ENCODE measurements at places on chromosomes 4 and X.

- no peak for DNase-seq
Observed at GRCh38 chr4:13162886-13163285, 321.3 kb downstream of the RAB28 start.

DNA sequence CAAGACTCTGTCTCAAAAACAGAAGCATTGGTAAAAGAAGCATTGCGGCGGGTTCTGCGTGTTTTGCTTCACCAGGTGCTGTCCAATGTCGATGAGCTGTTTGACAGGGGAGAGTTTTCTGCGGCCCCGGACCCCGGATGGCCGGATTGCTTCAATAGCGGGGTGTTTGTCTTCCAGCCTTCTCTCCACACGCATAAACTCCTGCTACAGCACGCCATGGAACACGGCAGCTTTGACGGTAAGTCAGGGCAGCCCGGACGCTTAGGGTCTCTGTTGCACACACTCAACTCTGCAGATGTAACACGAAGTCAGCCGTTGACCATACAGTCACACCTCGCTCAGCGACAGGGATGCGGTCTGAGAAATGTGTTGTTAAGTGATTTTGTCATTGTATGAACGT is 26.2 kb downstream of the GYG2 start:
- no peak for DNase-seq

DNA sequence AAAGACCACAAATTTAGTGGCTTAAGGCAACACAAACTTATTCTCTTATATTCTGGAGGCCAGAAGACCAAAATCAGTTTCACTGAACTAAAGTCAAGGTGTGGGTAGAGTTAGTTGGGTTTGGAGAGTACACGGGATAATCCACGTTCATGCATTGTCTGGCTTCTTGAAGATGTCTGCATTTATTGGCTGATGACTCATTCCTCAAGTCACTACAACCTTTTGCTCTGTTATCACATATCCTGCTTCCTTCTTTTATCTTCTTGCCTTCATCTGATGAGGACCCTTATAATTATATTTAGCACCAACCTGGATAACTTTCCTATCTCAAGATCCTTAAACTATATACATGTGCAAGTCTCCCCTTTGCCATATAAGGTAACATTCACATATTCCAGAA is 590.0 kb downstream of the FSTL5 start:
- no peak for DNase-seq

DNA sequence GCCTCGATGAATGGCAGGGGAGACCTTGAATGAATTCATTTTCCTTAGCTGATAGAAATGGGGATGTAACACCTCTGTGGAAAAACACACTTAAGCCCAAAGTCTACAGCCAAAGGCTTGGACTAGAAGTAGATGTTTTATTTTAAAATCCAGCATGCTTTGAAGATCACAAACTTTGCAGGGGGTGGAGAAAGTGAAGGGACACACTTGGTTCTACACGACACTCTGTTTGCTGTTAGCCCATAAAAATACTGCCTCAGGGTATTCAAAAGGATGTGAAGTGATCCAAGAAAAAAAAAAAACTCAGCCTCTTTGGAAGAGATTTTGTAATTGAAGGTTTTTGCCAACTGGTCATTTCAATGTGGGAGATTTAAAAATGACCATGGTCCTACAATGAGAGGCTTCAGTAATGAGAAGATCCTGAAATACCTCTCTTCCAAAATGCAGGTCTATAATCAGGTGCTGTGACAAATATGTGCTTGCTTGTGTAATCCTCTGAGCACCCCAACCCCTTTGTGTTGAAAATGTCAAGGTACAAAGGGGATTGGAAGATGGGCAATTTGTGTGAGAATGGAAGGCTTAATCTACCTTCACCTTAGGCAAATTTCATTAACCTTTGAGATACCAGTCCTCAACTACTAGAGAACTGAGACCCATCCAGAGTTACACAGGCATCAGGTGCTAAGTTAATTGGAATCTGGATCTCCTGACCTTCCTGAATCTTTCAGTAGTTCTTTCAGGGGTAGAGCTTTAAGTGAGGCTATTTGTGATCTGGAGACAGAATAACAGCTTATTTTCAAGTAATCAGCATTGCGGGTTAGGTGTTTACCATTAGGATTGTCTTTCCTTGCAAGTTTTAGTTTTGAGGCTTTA is 82.5 kb downstream of the HS6ST2 start:
- DNase-seq: no peak

DNA sequence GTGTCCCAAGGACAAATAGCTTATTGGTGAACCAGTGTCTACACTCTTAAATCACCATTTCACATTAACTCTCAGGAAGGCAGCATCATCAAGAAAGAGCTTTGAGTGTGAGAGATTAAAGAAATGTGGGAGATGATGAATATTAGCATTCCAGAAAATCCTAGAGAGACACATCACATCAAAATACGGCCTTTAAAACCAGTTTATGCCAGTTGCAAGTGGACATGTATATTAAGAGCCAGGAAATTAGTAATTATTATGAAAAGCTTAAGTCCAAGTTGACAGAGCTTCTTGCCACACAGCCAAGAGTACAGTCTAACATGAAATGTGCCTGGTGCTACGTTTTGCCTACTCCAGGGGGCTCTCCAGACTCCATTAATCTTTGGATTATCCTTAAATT is 503.0 kb upstream of the BOD1L1 start:
- no peak for DNase-seq

DNA sequence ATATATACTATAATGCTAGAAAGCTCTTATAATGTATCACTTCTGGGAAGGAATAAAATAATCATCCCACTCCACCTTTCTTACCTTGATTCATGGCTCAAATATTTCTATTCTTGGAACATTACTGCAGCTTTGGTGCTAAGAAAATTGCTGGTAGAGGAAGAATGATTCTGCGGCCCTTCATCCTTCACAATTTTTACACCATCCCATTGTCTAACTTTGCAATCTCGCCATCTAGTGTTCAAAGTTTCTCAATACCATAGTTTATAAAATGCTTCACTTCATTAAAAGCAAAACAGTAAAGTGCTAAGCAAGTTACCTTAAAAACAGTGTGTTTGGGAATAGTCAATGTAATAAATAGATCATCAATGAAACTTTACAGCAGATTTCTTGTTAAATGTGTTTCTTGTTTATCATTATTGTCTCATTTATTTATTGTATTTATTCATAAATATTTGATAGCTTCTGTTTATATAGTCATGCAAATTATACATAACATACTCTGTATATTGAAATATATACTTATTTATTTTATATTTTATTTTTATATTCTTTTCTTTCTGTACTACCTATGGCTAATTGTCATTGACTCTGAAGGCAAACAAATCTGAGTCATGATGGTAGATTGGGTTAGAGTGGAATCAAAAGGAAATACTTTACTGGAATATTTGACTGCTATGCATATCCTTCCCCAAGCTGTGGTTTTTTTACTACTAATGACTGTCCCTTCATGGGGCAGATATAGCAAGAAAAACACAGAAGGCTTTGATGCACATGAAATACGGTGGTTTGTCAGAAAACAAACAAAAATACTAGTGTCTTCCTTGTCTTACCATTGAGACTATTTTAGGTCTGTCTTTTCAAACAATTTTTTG is 390.7 kb downstream of the MAPK10 start:
- no peak for DNase-seq

DNA sequence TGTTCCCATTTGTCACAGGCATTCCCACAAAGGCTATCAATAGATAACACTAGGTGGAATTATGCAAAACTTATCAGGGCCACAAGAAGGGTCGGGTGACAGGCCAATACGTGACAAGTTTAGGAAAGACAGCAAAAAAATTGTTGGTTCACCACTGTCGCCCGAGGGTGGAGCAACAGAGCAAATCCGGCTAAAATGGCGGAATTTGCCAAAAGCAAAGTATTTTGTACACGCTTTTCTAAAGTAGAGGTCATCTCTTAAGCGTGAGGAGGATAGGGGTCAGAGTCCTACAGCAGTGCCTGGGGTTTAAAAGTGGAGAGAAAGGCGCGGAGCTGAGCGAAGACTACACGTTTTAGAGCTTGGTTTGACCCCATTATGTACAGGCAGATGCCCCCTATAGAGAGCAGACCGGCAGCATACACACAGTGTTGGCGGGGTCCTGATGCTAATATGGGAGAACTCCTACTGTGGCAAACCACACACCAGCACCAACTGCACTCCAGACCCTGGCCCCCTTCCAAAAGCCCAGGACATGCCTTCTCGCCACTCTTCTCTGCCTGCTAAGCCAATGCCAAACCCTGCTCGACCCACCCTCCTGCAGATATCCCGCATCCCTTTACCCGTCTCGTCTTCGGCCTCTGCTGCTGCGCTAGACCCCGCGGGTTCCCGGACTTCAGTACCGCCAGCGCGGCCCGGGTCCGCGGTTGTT is 733 bp downstream of the CCNA2 start:
- DNase-seq: peak; percentile 41

DNA sequence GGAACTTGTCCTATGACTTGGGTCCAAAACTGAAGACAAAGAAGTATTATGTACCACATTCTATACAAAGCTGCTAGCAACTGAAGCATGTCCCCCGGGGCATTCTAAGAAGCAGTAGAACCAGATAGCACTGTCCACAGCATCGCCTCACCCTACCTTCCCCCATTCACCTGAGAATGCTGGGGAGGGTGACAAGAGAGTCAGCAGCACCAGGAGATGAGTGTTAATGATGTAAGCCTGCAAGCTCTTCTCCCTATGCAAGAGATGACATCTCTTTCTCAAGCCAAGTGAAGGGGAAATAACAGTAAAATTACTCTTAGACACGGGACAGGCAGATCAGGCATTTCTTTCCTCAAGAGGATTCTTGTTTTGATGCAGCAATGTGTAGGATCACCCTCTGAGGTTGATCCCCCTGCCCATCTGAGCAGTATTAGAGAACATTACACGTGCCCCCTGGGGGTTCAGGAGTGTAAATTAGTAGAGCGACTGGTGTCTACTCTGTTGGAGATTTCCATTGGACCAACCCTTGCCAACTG is 13.9 kb upstream of the TLR1 start:
- DNase-seq: no peak

DNA sequence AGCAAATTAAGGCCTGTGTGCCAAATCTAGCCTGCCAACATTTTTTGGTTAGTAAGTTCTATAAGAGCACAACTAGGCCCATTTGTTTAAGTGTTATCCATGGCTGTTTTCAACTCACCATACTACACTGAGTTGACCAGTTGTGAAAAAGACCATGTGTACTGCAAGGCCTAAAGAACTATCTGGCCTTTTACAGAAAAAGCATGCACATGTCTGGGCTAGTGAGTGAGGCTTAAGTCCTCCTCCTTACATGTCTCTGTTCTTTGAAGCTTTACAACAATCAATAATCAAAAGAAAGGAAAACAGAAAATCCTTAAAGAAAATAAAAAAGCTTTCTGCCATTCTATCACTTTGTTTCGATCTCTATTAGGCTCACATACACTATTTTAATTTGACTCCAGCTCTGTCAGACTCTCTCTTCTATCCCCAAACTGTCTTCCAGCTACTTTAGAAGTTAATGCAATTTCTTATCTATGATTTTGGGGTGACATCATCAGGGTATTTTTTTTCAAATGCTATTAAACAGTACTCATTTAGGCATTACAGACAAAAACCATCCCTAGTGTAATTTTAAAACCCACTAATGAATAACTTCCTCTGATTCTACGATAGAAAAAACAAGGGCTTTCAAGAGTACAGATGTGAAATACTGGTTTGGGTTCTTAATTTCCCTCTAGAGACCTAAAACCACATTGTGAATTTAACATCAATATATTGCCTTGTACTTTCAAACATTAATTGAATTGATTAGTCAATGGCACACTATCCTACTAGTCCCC is 161.8 kb downstream of the MAB21L2 start:
- DNase-seq: no peak

GRCh38 chr4:124396333-124396732 is 316.2 kb downstream of the ANKRD50 start:
- DNase-seq: no peak

DNA sequence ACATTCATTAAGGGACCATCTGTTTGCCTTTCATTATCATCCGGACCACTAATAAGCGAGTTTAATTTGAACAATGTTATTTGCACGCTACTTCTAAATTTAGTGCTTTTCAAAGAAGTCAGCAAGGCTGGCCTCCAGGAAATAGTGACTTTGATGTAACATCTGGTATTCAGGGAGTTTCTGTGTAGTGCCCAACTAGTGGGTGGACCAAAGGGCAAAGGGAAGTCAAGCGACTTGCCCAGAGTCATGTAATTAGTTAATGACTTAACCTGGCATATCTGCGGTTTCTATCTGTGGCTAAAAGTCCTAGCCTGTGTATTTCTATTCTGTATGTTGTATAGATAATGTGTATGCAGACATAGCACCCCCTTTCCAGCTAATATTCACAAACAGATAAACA is 56.3 kb upstream of the LCORL start:
- no peak for DNase-seq

- DNase-seq: peak; percentile 19
Observed at GRCh38 chr4:184265546-184266351, 48.1 kb upstream of the ENPP6 start.

GRCh38 chr4:182493377-182493776 is 250.2 kb downstream of the TENM3 start:
- DNase-seq: no peak

DNA sequence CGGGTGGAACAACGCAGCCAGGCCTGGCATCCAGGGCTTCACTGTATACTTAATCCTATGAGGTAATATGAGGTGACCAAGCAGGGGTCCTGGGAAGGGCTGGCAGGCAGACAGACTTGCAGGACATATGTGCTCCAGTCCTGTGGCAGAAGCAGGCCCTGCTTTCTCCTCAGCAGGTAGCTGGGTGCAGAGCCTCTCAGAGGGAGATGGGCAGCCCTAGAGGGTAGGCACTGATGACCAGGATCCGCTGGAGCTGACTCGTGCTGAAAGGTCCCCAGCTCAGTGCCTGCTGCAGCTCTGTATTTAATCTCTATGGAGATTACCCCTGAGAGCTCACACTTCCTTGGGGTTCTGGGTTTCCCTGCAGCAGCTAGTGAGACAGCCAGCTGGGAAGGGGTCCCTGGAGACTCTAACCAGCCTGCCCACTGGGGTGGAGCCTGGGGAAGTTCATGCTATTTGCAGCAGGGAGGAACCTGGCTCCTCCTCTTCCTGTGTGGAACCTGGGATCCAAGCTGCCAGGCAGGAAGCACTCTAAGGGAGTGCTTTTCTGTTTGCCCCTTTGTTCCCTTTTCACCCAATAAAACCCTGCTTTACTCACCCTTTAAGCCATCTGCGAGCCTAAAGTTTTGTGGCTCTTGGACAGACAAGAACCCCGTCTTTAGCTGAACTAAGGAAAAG is 339.2 kb downstream of the DCAF12L2 start:
- DNase-seq: no peak

- DNase-seq: no peak
Observed at GRCh38 chr4:152613351-152613750, 66.4 kb downstream of the TMEM154 start.

DNA sequence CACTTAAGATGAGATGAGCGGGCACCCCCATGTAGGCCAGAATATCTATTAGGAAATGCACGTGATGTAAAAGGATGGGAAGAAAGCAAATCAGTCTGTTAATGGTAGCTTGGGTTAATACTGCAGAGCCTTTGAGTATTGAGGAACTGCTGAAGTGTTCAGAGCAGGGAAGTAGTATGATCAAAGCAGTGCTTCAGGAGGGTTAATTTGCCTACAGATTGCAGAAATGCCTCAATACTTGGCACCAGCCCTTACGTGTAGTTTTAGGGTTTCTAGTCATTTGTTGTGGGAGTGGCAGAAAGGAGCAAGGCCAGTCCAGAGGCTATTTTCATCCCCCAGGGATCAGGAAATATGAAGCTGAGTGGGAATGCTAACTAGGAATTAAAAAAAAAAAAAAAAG is 19.7 kb downstream of the ZFX start:
- no peak for DNase-seq

- no peak for DNase-seq
Observed at GRCh38 chr4:48350871-48351270, 9.5 kb downstream of the SLAIN2 start.

All from CD4-positive, alpha-beta T cell treated with Interleukin-1 beta for 1 hour (primary cell).